ENCODE measurements at places on chromosomes 1 and 21.

GRCh38 chr1:15401391-15402055, 8.2 kb upstream of the EFHD2 start:
- DNase-seq: no peak

GRCh38 chr1:173505391-173505790, 28.3 kb downstream of the PRDX6 start:
- no peak for DNase-seq

DNA sequence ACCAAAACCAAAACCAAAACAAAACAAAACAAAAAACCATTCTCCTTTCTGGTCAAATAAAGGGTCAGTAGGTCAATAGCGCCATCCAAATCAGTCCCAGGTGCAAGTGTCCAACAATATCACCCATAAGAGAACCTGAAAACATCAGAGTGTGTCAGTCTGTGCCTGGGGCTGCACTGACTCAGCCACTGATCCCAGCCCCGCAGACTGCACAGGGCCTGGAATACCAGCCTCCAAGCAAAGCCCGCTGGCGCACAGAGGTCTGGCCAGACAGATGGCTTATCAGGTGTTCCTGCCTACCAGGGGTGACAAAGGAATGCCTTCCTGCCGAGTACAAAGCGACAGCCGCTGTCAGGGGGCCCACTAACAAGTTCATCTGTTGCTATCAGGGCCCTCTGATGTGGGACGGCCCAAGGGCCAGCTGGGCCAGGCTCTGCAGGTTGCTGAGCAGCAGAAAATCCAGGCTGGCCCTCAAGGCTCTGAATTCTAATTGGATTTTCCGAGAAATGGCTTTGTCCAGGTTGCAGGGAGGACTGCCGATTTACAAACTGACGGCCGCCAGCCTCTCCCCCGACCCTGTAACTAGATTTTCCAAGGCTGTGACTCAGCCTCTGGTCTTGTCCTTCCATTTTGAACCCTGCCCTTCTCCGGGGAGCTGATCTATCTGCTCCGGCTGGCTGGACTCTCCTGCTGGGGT, 13.7 kb upstream of the TMEM51 start:
- no peak for DNase-seq

DNA sequence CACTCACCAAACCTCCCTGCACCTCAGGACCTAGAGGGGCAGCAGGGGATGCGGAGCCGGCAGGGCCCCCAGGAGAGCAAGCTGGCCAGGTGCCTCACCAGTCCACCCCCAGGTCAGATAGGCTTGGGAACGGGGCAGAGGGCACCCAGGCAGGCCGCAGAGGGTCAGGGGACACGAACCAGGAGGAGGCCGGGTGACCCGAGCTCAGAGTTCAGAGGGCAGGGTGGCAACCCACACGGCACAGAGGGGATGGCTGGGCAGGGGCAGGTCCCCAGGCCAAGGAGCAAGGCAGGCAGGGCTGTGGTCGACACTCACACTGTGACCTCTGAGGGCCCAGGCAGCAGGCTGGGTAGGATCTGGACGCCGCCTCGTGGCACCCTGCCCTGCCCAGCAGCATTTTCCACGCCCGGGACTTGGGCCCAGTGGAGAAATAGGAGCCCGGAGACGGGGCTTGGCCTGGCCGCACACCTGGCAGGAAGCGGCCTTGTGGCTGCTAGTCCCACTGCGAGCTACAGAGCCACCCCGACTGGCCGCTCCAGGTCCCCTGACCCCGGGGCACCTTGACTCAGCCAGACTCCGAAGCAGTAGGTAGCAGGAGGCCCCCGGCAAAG, 5.3 kb downstream of the DVL1 start:
- DNase-seq: no peak

GRCh38 chr21:21612466-21612865, 614.3 kb downstream of the NCAM2 start:
- no peak for DNase-seq

- no peak for DNase-seq
Observed at GRCh38 chr1:217196616-217197015, 434.3 kb downstream of the GPATCH2 start.

DNA sequence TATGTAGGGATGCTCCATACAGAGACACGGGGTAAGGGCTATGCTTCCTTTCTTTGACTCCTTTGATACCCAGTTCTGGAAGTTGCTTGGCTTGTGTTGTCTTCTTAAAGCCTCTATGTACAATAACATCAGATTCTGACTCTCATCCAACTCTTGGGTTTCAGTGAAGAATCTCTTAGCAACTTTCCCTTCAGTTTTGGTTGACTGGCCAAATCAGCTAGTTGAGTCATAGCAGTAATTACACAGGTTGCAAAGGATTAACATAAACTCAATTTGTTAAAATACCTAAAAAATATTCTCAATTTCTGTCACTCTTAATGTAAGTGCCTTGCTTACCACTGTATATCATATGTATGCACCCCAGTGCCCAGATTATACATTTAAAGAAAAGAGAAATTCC, 9.2 kb downstream of the CD1E start:
- DNase-seq: no peak

GRCh38 chr1:196180847-196181593, 427.2 kb downstream of the KCNT2 start:
- DNase-seq: no peak

- no peak for DNase-seq
Observed at GRCh38 chr1:92728697-92729096, 56.2 kb downstream of the EVI5 start.

DNA sequence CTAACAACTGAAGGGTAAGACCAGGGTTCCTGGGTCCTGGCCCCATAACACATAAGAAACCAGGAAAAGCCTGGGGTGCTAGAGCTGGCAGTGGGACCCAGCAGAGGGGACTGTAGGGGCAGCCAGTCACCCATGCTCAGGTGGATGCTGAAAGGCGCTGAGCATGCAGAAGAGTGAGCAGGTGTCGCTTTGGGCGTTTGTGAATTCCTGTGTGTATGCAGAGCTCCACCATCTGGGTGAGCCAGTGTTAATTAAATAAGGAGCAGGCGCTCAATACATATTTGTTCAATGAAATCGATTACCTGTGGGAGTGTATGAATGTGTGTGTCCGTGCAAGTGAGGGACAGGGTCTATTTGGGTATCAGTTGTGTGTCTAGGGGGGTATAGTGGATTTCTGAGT, 499 bp downstream of the C1QA start:
- DNase-seq: no peak

- DNase-seq: no peak
Observed at GRCh38 chr1:205924460-205924790, 18.8 kb downstream of the SLC26A9 start.

DNA sequence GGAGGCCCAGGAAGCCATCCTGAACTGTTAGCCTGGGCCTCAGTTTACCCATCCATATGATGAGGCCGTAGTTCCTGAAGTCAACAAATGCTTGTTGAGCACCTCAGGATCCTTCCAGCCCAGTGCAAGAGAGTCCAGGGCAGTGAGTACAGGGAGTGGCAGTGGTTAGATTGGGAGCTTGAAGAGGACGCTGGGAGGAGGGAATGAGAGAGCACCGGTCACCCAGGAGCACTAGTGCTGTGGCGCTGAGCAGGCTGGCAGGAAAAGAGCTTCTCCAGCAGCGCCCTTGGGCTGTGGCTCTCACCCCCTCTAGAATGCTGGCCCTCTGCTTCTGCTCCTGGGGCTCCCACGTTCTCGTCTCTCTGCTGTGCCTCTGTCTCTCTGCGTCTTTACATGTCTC, 10.2 kb upstream of the SSBP3 start:
- DNase-seq: no peak

- DNase-seq: no peak
Observed at GRCh38 chr1:45765999-45766792, 15.7 kb upstream of the IPP start.

- no peak for DNase-seq
Observed at GRCh38 chr1:84450910-84451309, 28.2 kb upstream of the RPF1 start.

GRCh38 chr1:243596431-243597062, 253.5 kb downstream of the AKT3 start:
- no peak for DNase-seq

DNA sequence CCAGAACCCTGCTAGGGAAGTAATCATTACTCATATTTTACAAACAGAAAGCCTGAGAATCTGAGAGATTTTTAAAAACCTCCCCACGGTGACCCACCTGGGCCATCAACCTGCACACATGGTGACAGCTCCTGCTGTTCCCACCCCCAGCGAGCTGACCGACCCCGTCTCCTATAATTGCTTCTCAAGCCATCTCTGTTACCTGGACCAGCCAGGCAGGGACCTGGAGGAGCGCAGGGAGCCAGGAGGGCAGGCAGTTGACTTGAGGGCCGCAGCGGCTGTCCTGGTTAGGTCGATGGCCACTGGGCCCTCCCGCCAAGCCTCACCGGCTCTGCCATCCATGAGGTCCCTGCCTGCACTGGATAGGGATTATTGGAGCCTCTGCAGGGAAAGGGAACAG, 7.7 kb downstream of the TFF2 start:
- no peak for DNase-seq

- no peak for DNase-seq
Observed at GRCh38 chr1:152495066-152495675, 15.4 kb upstream of the LCE5A start.

DNA sequence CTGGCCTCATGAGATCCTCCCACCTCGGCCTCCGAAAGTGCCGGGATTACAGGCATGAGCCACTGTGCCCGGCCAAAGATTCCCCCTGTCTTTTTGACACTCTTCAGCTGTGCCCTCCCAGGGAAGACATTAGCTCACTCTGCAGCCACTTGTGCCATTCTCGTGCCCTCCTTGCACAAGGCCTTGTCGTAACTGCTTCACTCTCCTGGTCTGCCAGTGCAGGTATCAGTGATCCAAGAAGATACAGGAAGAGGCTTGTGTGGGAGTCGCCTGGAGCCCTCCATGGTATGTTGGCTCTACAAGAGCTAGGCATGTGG, 22.0 kb upstream of the WDR26 start:
- no peak for DNase-seq

DNA sequence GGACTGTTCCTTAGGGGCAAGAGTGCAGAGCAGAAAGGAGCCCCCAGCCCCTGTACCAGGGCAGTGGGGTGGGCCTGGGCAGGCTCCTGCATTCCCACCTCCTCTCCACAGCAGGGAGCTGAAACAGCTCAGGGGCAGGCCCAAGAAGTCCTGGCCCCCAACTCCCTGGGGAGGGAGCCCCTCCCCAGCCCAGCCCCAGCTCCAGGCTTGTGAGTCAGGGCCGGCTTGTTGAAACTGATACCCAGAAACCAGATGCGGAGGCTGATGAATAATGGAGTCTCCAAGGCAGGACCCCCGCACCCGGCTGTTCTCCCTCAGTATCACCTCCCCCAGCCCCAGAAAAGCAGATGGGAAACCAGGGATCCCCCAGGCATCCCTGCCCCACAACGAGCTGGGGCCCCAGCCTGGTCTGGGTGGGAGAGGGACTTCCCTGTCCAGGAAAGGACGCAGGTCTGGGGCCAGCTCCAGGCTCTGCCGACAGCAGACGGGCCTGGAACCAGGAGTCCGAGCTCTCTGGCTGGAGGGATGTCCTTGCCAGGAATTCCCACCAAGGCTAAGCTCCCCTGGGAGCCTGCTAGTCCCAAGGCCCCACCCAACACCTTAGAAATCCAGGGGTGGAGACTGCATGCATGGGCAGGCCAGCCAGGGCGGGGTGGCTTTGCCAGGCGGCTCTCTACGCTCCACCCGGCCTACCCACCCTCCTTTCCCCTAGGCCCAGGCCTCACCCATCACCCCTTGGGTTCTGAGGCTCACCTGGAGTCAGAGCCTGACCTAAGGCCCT, 2.7 kb downstream of the PLEKHG5 start:
- DNase-seq: no peak

DNA sequence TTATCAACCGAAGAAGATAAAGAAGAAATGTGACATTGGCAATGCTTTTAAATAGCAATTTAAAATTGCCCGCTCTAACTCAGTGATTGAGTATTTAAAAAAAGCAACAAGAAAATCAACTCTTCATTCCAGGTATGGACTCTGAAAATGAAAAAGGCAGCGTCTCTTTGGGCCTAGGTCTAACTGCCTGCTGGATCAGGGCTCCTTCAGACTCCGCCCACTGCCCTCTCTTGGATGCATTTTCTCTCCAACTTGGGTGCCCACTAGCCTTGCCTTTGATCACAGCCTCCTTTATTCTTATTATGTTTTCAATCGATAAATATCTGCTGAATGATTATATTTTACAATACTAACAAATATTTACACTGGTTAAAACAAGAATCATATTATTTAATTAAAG, 268.9 kb downstream of the MRPL39 start:
- DNase-seq: no peak

GRCh38 chr1:69570356-69570755, 2.6 kb downstream of the LRRC7 start:
- no peak for DNase-seq

GRCh38 chr1:236907205-236907604, 97.0 kb downstream of the MT1HL1 start:
- DNase-seq: no peak

- DNase-seq: no peak
Observed at GRCh38 chr1:236099355-236099974, 34.6 kb upstream of the NID1 start.

Data from hippocampal formation (tissue), 2 donors.